Activated B cell treated with CpG ODN at 0.5 μM for 24 hours (primary cell): ENCODE measurements at places on chromosomes 5 and 9. TPM values are rescaled to one million over a fixed set of nuclear protein-coding genes. Genes with fewer than 3 reads are reported as not detected.

DNA sequence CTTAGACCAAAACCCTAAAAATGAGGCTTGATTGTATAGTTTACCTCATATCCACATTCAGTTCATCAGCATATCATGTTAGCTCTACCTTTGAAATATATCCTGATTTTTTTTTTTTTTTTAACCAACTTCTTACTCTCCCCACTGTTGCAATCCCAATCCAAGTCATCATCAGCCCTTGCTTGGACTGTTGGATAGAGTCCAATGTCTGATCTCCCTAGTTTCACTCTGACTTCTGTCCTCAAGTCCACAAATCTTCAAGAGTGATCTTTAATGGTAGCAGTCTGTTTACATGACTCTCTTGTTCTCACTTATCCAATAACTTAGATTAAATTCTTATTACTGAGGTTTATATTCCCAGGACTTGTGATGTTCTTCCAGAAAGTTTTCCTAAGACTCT lies 30.8 kb downstream of the NAA35 start:
- H3K27ac ChIP-seq: no peak overlapping the region
- DNase-seq: no peak
- no peaks in the 10 kb centered on the region for H3K4me1 ChIP-seq
- H3K27me3 ChIP-seq: no peaks in the 10 kb centered on the region
- peaks cover 69% of the 10 kb centered on the region for H3K36me3 ChIP-seq
- no peak overlapping the region for H3K4me3 ChIP-seq

DNA sequence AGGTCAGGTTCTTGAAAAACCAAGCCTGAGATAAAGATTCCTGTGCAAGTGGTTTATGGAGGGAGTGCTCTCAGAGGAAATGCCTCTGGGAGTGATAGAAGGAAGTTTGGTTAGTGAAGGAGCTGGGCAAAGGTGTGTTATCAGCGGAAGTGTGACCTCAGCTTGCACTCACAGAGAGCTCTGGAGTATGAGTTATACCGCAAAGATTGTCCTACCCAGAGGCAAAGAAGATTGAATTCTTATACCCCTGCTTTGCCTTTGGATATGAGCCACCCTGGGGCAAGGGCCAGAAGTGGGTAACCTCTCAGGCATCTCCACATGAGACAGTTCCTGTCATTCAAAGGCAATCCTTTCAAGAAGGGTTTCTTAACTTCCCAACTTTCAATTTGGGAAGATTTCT lies 145.6 kb downstream of the MUSK start:
- no peaks in the 10 kb centered on the region for H3K36me3 ChIP-seq
- no peak overlapping the region for H3K27ac ChIP-seq
- no peak overlapping the region for H3K4me3 ChIP-seq

DNA sequence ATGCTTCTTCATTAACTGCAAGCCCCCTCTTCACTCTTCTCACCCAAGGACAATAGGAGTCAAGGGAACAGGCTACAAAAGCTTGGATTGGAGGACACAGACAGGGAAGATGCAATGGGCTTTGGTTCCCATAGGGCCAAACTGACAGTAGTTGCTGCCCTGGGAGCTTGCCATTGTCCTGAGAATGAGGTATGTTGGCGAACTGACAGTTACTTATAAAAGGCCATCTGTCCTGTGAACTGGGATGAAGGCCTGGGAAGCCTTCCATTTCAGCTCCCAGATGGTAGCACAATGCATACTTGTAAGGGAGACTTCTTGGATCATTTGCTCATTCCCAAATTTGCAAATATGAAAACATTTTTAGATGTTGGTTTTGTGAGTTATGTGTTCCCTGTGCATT lies 88.9 kb downstream of the SNCAIP start:
- DNase-seq: no peak
- no peaks in the 10 kb centered on the region for H3K4me1 ChIP-seq
- H3K27me3 ChIP-seq: peaks cover 9% of the 10 kb centered on the region
- no peaks in the 10 kb centered on the region for H3K36me3 ChIP-seq
- H3K4me3 ChIP-seq: no peak overlapping the region

Gene PCDHA4
- not detected in 2 replicates for total RNA-seq
